ENCODE measurements at places on chromosomes 2 and 18.

DNA sequence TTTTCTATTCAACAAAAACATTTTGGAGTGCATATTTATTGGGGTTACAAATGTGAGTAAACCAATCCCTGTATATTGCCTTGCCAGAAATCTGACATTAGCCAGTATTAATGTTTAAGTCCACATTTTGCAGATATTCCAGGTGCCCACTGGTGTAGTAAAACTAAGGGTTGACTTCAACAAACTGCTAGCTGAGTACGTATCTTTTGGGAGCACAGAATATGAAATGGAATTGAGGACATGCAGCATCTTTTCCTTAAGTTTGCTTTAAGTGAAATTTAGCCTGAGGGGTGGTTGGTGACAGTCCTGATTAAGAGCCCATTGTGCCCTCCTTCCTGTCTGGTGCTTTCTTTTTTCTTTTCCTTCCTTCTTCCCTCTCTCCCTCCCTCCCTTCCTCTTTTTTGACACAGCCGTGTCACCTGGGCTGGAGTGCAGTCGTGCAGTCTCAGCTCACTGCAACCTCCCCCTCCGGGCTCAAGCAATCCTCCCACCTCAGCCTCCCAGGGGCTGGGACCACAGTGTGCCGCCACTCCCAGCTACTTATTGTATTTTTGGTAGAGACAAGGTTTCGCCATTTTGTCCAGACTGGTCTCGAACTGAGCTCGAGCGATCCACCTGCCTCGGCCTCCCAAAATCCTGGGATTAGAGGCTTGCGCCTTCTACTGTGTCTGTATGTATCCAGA is 1.6 kb downstream of the NUP35 start:
- no peak for DNase-seq

DNA sequence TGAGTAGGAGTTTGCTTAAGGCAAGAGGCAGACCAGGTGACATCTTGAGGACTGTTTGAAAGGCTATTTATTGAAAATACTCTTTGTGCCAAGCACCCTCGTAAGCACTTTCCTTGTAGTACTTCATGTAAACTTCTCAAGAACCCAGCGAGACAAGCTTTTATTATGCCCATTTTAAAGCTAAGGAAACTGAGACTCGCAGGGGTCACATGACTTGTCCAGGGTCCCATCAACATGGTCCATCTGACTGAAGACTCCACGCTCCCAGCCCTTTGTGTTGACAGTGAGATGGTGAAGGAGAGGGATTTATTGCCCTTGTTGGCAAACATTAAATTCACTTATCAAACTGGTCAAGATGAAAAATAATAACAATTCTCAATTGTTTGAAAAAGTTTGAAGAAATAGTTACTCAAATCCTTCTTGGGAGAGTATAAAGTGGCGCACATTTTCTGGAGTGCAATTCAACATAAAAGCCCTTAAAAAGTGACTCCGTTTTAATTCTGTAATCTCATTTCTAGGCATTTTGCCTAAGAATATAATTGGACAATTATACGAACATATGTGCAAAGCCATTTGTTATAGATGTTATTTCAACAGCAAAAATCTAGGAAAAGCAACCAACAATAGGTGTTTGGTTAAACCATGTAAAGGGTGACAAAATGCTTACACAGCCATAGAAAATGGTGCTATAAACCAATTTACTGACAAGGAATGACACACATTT is 270.5 kb upstream of the NCKAP5 start:
- DNase-seq, result no peak

DNA sequence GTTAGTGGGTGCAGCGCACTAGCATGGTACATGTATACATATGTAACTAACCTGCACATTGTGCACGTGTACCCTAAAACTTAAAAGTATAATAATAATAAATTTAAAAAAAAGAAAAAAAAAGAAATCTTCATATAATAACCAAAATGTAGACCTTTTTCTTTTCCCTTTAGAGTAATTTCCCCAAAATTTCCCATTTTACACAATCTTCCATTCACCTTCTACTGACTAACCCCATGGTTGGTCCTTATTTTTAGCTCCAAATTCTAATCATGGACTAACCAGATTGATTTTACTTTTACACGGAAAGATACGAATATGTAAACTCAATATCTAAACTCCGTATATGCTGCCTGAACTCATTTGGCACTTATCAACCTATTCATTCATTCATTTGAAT is 7.7 kb downstream of the KCTD18 start:
- DNase-seq, result no peak

GRCh38 chr2:234677758-234678538 is 181.1 kb upstream of the ARL4C start:
- DNase-seq, result no peak

DNA sequence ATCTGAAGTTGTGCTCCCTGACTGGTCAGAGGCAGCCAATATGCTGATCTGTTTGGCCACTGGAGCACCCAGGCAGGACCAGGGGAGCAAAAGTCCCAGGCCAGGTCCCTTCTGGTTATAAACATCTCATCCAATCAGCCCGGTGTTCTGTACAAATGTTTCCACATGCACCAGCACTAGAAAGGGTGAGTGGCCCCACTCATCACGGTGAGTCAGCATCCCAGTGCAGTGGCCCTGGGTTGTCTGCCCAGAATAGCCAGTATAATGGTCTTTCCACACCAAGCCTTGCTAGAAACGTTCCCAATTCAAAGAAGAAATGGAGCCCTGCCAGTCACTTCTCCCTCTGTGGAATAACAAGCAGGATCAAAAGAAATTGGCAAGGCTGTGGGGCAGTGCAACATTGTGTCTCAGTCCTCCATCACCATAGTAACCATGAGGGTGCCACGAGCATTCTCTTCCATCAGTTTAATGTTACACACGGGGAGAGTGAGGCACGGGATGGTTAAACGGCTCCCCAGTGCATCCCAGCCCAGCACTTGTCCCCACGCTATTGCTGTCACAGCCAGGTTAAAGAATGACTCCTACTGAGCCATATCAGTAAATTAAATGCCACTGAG is 174.9 kb downstream of the SEPTIN10 start:
- DNase-seq, result no peak

DNA sequence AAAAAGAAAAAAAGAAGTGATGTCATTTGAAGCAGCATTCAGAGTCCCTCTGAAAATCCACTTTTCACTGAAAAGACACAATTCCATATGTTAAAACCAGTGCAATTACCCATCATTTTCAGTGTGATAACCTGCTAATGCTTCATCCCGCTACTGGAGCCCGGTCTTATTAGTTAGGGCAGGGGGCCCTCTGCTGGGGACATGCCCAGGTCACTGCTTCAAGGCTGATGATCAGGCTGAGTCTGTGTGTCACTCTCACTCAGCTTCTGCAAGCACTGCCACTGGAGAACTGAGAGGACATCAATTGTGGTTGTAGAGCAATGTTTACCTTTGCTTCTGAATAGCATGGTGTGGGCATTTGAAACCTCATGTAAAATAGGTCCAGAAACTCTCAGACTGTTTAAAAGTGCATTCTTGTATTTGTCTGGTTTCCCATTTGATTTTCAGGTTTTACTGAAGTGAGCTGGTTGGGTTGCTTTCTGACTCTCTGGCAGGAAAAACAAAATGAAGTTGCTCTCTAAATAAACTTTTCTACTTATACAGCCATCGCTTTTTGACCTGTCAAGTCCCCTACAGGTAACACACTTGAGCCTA is 49.2 kb upstream of the NXPH2 start:
- no peak for DNase-seq

DNA sequence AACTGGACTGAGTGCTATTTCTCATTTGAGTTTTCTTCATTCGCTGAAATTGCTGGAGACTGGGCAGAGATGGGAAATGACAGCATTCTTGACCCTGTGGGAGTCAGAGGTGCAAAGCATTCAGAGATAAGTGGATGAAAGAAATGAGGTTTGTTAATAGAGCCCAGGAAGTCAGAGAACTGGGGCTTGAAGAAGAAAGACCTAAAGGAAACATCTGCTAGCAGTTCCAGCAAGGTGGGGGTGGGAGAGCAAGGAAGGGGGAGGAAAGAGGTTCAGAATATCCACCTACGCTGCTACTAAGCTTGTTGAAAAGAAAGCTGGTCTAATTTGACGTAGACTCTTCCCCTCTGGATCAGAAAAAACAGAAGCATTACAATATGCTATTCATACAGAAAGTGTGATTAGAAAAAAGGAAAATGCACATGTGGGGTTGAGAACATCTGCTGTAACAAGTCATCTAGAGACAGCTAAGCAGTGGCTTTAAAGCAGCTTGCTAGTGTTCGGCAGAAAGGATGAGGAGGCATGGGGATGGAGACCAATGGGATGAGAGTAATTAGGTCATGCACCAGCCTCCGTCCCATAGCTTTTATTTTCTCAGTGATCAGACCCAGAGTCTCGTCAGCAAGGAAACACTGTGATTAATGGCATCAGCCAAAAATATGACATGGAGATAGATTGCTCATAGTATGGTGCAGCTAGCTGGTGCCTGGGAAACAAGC is 29.7 kb downstream of the NAB1 start:
- DNase-seq, result no peak

- no peak for DNase-seq
Observed at GRCh38 chr2:45816272-45816671, 164.8 kb downstream of the PRKCE start.

- no peak for DNase-seq
Observed at GRCh38 chr2:240993446-240994170, 4.8 kb upstream of the SNED1 start.

- no peak for DNase-seq
Observed at GRCh38 chr2:60252581-60253150, 300.8 kb downstream of the BCL11A start.

GRCh38 chr18:45383228-45383627 is 232.0 kb upstream of the SLC14A2 start:
- no peak for DNase-seq

GRCh38 chr2:109659396-109660045 is 45.4 kb downstream of the SOWAHC start:
- DNase-seq, result no peak

- DNase-seq, result peak; percentile 34
Observed at GRCh38 chr2:174699993-174700766, 64.1 kb downstream of the CHRNA1 start.

DNA sequence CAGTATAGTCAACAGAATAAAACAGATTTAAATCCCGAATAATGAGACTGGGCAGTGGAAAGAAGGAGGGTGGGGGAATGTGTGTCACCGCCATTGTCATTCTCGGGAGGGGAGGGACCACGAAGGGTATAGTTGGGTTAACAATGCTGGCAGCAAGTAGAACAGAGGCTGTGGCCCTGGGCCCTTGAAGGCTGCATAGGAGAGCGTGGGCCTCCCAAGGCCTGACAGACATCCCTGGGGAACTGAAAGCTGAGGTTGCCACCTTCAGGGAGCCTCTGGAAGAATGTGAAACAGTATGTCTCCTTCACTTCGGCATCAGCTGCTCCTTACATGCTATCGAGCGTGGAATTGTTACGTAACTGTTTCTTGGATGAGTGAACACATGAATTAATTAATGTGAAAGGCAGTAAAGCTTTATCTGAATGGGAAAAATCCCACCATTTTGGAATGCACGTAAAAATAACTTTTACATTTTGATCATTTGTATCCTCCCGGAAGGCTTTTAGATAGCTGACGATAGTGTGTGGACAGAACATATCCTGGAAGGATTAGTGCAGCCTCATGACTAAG is 92.8 kb upstream of the TTC39C start:
- no peak for DNase-seq

DNA sequence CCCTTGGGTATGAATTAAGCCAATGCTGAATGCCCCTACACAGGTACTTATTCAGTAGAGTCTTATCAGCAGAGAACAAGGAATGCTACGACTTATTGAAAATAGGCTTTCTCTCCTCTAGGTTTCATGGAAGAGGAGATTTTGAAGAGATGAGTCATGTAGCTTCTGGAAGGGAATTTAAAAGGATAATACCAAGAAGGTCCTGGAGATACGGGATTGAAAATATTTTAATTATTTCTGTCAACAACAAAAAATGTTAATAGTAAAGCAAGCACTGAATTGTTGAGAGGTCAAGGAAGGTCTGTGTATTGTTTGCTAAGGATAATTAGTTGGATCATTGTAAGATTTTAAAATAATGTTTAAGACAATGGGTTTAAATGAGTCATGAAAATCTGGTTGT is 293.0 kb upstream of the SPHKAP start:
- no peak for DNase-seq

DNA sequence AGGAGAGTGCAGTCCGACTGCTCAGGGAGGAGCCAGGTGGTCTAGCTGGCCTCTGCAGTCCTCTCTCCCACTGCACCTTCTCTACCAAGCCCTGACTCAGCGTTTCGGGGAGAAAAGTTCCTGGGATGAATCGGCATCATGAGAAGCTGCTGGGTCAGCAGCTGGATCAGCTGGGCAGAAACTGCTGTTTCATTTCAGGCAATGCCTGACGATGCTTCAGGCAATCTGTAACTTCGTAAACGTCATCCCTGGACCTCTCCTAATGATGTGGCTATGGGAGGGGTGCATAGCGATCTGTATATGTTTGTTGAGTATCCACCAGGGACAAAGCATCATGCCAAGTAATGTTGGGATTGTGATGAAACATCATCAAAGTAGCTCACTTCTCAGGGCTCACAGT is 20.7 kb downstream of the LIPG start:
- DNase-seq, result no peak

GRCh38 chr2:10487081-10487740 is 39.1 kb upstream of the ODC1 start:
- no peak for DNase-seq

DNA sequence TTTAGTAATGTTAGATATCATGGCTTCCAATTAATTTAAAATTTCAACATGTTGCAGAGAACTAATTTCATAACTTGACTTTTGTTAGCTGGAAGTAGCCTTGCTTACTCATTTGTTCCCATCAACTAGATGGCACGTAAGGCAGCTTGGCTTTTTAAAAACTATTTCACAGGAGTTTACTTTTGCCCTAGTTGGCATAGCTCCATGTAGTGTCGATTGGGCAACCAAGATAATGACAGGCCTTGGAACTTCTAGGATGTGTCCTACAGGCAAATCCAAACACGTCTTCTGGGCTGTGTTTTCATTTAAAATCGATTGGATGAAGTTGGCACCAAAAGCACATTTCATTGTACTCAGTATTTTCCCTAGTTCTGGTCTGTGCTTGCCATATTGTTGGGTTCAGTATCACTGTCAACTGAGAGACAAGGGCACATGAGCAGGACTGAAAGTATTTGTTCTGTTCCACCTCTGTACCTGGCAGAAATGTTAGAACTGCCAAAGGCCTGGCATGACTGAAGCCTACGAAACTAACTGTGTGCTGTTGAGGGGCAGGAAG is 29.4 kb downstream of the HADHB start:
- no peak for DNase-seq

GRCh38 chr18:59616501-59616900 is 80.7 kb downstream of the CCBE1 start:
- DNase-seq, result no peak

Measured in D721Med (cell line).